EH (cell line): ENCODE measurements at places on chromosomes 3 and 15.

- peak; percentile 4 for DNase-seq
Observed at GRCh38 chr3:130997289-130997688, 29.3 kb downstream of the ASTE1 start.

DNA sequence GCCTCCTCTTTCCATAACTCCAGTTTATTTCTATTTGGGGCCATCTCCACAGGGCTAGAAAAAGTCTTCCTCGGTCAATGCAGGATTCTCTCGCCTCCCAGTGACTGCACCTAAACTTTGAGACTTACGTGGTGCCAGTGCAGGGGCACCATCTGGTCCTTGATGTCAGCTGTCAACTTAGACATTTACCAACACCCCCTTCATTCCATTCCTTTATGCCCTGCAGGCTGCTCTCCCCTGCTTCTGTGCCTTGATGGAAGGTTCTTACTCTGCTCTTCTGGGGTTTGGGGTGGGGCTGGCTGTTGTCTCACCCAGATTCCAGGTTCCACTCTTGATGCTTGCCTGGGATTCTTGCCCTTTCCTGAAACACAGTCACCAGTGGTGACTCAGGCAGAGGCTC lies 101.8 kb downstream of the ST8SIA2 start:
- DNase-seq: no peak

DNA sequence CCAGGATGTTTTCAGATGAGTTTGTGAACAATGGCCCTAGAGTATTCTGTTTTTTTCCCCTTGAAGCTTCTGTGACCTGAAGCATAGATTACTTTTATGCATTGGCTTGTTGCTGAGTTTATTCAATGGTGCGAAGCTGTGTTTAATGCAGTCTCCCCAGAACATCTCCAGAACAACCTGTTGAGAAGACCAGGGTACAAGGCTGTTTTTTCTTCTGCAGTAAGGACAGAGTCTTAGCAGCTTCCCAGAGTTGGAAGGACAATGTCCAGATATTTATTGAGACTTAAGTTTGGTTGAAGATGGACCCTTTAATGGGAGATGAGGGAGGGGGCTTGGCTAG lies 295.6 kb downstream of the LRTM1 start:
- no peak for DNase-seq

- no peak for DNase-seq
Observed at GRCh38 chr3:17755836-17756235, 13.4 kb upstream of the TBC1D5 start.

- DNase-seq: peak; percentile 25
Observed at GRCh38 chr15:90706394-90707327, 10.5 kb upstream of the BLM start.

DNA sequence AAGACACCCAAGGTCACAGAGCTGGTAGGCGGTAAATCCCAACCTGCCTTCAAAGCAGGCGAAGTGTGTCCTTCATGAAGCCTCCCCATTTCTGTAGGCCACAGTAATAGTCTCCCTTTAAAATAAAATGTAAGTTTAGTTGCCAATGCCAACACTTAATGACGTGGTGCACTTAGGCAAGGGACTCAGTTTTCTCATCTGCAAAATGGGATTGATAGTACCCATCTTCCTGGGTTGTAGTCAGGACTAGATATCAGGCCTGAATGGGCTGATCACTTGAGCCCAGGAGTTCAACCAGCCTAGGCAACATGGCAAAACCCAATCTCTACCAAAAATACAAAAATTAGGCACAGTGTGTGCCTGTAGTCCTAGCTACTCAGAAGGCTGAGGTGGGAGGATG lies 114.6 kb downstream of the SHQ1 start:
- DNase-seq: no peak
